ENCODE measurements at places on chromosomes 3 and 15. TPM values are rescaled to one million over a fixed set of nuclear protein-coding genes. Genes with fewer than 3 reads are reported as not detected.

The BTBD1 gene
- 121 TPM for total RNA-seq

The CEMIP gene
- total RNA-seq: 213 TPM

The DCBLD2 gene
- total RNA-seq: 151 TPM

The GNAT1 gene
- total RNA-seq: not detected

The SLC9C1 gene
- total RNA-seq: not detected

The NMB gene
- total RNA-seq: 14.0 TPM

The WDR93 gene
- not detected for total RNA-seq

GRCh38 chr3:43411429-43411828 lies 125.1 kb downstream of the SNRK start:
- no peaks in the 10 kb centered on the region for H3K27me3 ChIP-seq
- no peak overlapping the region for H3K4me3 ChIP-seq
- no peak for DNase-seq
- H3K36me3 ChIP-seq: no peaks in the 10 kb centered on the region

DNA sequence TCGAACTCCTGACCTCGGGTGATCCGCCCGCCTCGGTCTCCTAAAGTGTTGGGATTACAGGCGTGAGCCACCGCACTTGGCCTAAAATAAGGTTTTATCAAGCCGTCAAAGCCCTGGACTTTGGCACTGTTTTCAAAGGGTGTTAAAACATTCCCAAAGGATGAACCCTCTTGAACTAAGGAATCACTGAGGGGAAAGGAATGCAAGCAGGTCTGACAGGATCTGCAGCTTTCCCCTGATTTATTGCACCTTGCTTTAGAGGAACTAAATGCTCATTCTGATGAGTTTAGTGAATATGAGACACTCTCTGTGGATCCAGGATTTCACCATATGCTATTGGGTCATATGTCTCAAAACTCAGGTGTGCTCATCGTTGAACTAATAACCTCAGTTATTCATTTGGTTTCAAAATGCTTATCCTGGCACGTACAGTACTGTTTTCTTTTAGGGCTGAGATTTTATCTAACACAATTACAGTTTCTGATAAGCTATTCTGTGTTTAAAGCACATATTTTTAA lies 63.0 kb upstream of the TSC22D2 start:
- H3K27me3 ChIP-seq: no peaks in the 10 kb centered on the region
- H3K4me1 ChIP-seq: peaks cover 59% of the 10 kb centered on the region
- H3K36me3 ChIP-seq: no peaks in the 10 kb centered on the region
- peak; percentile 39 for DNase-seq

DNA sequence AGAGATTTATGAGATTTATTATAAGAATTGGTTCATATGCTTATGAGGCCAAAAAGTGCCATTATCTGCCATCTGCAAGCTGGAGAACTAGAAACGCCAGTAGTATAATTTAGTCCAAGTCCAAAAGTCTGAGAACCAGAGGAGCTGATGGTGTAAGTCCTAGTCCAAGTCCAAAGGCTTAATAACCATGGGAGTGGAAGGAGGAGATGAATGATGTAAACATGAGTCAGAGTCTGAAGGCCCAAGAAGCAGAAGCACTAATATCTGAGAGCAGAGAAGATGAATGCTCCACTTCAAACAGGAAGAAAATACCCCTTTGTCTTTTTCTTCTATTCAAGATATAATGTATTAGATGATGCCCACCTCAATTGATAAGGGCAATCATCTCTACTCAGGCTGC lies 185.7 kb downstream of the CGGBP1 start:
- 0 out of 2 replicates have a peak, but pooled peaks cover 6% of the 10 kb centered on the region for H3K4me1 ChIP-seq
- peak; percentile 82 for DNase-seq
- no peak overlapping the region for H3K27ac ChIP-seq

DNA sequence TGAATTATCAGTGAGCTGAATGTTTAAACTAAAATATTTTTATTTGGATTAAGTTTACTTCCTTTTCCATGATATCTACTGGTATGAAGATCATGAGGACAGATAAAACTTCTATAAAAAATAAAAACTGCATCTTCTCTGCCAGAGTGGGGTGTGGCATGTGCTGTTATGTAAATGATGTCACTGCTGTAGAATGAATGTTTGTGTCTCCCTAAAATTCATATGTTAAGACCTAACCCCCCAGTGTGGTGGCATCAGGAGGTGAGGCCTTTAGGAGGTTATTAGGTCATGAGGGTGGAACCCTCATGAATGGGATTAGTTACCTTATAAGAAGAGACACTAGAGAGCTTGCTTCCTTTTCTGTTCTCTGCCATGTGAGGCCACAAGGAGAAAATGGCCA lies 178.7 kb upstream of the DPH6 start:
- H3K27ac ChIP-seq: no peak overlapping the region
- H3K36me3 ChIP-seq: no peaks in the 10 kb centered on the region
- H3K27me3 ChIP-seq: no peaks in the 10 kb centered on the region
- DNase-seq: no peak

- H3K27ac ChIP-seq: no peak overlapping the region
- H3K4me1 ChIP-seq: no peaks in the 10 kb centered on the region
- no peaks in the 10 kb centered on the region for H3K36me3 ChIP-seq
Observed at GRCh38 chr3:32751377-32751776, 66.4 kb downstream of the CNOT10 start.

- H3K4me1 ChIP-seq: no peaks in the 10 kb centered on the region
- H3K27ac ChIP-seq: no peak overlapping the region
- peaks cover 13% of the 10 kb centered on the region for H3K27me3 ChIP-seq
- DNase-seq: no peak
- H3K4me3 ChIP-seq: no peak overlapping the region
Observed at GRCh38 chr15:66067687-66068086, 185.9 kb downstream of the MEGF11 start.

GRCh38 chr3:45984331-45985312 lies 11.0 kb downstream of the FYCO1 start:
- DNase-seq: no peak
- H3K27ac ChIP-seq: no peak overlapping the region
- H3K4me3 ChIP-seq: no peak overlapping the region
- peaks cover 57% of the 10 kb centered on the region for H3K4me1 ChIP-seq
- H3K36me3 ChIP-seq: peaks cover 2% of the 10 kb centered on the region
- no peaks in the 10 kb centered on the region for H3K27me3 ChIP-seq
